ENCODE measurements at places on chromosomes 16 and 17.

DNA sequence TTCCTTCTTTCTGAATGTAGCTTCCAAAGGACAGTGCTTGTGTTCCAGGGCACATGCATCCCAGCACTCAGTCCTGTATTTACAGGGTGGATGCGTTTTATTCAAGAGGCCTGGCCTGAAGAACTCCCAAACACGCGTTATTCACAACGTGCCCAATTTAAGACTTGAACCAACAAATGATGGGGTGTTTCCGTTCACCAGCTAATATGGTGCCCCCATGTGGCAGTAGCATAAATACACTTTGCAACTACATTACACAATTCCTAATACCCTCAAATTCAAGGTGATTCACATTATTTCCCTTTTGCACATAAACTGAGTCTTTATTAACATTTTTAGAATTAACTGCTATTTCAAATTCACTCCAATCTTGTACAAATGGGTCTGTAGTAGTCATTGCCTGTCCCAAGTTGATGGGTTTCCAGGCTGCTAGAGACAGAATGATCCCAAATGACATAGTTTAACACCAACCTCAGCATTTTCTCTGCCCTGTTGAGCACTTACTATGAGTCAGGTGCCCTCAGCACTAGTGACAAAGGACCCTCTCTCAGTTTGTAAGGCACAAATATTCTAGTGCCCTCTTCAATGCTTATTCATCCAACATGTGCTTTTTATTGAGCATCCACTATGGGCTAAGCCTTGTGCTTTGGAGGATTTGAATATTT lies 26.9 kb downstream of the HSD17B2 start:
- no peak for DNase-seq

GRCh38 chr17:7211491-7212273 lies 8.0 kb downstream of the DLG4 start:
- DNase-seq, result no peak

DNA sequence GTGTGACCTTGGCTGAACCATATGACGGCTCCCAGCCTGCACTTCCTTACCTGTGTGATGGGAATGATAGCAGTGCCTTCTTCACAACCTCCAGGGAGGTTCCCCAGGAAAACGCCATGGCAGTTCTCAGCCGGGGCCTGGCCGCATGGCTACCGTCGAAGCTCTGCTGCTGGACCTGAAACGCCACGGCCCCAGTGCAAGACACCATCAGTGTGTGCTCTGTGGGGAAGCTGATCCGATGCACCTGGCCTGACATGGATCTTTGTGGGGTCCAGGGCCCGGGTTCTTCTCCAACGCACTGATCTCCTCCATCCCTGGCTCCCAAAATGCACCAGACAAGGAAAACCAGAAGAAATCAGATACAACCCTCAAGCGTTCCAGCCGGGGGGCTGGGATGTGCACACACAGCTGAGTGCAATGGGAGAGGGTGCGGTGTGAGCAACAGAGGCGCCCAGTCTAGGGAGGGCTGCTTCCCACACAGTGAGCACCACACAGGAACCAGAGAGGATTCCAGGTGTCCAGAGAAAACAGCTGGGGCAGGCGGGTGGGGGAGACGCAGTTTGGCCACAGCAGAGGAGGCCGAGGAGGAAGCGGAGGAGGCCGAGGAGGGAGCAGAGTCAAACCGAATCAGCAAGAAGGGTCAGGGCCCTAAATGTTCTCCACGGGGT lies 54.3 kb upstream of the ZNF469 start:
- no peak for DNase-seq

DNA sequence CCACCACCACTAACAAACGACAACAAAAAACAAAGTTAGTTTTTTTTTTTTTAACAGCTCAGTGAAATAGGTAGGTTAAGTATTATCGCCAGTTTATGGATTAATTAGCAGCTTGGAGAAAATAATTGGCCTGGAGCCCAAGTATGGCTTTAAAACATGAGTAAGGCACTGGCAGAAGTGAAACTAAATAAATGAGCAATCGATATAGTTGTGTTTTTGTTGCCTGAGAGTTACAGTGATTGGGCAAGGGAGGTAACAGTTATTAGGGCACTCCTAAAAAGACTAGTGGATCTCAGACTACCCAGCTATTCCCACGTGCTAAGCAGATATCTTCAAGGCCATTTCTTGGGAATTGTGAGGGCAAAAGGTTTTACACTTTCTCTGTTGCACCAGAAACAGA lies 2.4 kb downstream of the MLKL start:
- no peak for DNase-seq

DNA sequence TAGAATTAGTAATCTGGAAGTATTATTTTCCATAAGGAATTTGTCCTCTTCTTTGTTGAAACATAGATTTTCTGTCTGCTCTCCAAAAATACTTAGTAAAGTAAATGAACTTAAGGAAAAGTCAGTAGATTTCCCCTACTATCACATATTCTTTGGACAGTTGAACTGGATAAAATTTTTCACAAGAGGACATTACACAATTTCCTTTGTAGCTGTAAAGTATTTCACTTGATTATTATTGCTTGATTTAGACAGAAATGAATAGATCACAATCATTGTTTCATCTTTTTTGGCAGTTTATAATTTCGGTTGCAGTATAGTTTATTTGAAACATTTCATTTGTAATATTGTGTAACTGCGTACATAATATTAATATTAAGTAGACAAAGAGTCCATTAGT lies 12.5 kb downstream of the CYB5B start:
- DNase-seq, result no peak

DNA sequence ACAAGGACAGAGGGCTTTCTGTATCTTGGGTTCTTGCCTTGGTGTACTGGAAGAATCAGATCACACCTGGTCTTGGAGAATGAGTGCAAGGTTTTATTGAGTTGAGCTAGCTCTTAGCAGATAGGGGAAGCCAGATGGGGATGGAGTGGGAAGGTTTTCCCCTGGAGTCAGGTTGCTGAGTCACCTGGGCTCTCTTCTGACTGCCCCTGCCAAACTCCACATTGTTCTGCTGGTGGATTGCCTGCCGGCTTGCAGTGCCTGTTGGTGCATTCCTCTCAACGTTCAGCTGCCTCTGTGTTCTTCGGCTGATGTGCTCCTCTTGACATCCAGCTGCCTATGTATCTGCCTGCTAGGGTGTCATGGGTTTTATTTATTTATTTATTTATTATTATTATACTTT lies 1431.1 kb downstream of the CDH8 start:
- no peak for DNase-seq

DNA sequence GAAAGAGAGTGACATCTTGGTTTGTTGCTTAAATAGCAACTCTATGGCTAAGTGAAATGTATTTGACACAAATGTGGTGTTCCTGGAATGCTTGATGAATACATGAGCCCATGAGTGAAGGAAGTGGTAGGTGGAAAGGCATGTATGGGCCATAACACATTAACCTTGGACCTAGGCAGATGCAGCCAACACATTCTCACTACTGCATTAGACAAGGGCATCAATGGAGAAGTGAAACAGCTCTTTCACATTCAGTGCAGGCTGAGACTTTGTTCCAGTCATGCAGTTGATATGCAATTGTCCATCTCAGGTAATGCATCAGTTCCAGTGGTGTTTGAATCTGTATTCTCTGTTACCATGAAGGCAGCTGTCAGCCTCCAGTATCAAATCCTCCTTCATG lies 133.6 kb downstream of the HS3ST3B1 start:
- no peak for DNase-seq

- no peak for DNase-seq
Measured at GRCh38 chr16:54974367-54974766, 43.7 kb downstream of the IRX5 start.

DNA sequence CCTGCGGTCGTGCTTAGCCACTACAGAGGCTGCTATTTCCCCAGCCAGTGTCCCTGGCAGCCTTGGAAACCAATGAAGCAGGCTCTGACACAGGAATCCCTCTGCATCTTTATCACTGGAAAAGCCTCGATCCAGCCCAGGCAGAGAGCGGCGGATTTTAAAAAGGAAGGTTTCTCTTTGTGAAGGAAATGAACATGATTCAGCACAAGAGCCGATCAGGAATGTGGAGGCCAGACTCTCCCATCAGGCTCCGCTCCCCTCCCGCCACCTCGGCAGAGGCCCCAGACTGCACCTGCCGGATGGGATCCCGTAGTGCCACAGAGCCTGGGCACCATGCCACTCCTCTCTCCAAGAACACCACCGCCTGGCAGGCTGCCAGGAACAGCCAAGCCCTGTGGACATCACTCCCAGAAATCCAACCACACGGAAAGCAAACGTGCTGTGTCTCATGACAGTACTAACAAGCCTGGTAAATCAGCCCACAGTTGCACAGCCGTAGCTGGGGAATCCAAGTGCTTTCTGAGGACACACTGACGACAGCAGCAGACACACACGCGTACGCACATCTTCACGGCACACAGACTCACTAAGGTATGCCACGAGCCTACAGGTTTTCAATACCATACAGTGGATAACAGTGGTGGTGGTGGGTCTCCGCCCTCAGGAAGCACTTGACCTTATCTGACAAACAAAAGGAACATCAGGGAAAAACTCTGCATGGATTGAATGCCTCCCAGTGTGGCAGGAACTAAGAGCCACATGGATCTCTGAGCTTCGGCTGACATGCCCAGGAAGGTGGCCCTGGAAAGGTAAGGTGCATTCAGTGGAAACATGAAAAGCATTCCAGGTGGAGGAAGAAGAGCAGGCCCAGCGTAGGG lies 5.4 kb downstream of the LRRC75A start:
- DNase-seq, result peak; percentile 80

DNA sequence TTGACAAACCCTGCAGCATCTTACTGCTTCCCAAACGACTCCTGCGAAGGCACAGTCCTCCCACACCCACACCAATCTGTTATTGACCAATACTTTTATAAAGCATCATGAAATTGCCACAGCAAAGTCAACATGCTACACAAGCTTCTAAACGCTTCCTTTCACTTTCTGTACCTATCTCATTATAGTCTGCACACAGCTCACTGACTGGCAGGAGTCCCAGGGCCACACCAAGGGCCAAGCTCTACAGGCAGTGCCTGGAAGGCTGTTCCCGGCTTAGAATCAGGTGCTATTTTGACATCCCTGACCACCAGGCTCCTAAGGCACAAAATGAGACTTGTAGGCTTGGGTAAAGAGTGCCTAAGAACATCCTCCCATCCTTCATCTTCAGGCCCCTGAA lies 39.5 kb downstream of the USP7 start:
- DNase-seq, result no peak

GRCh38 chr17:40422990-40423633 lies 5.4 kb upstream of the TOP2A start:
- DNase-seq, result no peak

DNA sequence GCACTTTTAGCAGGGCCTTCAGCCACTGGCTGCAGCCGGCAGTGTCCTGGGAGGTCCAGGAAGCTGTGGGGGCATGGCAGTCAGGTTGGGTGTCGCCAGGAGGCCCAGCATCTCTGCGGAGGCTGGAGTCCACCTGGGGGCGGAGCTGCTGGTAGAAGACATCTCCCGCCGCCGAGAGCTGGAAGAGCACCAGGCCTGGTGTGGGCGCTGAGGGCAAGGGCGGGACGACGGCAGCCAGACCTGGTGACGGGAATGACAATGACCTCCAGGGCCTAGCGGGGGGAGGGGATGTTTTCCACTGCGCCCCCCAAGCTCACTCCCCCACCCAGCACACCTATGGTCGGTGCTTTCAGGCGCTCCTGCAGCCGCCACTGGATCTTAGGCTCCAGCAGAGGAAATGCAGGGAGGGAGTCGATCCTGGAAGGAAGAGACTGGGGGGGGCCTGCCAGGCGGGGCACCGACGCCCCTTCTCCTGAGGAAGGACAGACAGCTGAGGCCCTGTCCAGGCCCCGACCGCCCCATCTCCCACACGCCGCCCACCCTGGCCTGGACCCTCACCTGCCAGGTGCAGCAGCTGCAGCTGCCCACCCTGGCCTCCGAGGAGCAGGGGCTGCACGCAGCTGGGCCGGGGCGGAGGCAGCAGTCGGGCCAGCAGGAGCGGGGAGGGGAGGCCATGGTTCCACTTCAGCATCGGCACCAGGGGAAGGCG lies 7.1 kb downstream of the TAF1C start:
- DNase-seq, result no peak

DNA sequence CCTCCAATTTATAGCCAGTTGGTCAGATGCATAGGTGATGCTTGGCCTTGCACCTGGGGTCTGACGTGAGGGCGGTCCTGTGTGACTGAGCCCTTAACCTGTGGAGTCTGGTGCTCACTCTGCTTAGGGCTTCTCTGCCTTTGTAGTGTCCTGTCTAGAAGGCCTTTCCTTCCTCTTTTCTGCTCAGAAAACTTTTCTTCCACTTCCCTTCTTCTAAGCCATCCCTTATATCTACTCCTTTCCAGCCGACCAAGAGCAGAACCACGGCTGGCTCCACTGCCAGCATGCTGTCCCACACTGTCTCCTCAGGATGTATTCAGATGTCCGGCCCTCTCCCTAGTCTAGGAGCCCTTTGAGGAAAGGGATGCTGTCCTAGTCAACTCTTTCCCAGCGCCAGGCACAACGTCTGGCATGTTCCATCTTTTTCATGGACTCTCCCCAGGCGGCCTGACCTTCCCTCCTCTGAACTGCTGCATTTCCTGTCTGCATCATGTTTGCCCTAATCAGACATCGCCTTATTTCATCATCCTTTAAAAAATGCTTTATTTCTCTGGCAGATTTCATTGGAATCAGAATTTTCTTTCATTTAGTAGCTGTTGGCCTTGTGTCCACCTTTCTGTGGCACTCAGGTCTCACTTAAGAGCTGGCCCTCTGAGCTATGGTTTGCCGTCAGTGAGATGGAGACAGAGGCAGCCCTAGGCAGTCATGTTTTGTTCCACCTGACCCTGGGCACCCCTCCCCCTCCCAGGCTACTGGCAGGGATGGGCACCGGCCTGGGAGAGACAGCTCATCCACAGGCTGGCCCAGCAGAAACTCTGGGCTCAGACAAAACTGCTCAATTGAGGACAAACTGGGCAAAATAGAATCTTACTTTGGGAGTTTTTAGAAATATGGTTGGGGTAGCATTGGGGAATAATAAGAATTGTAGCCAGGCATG lies 15.5 kb upstream of the BRCA1 start:
- no peak for DNase-seq

DNA sequence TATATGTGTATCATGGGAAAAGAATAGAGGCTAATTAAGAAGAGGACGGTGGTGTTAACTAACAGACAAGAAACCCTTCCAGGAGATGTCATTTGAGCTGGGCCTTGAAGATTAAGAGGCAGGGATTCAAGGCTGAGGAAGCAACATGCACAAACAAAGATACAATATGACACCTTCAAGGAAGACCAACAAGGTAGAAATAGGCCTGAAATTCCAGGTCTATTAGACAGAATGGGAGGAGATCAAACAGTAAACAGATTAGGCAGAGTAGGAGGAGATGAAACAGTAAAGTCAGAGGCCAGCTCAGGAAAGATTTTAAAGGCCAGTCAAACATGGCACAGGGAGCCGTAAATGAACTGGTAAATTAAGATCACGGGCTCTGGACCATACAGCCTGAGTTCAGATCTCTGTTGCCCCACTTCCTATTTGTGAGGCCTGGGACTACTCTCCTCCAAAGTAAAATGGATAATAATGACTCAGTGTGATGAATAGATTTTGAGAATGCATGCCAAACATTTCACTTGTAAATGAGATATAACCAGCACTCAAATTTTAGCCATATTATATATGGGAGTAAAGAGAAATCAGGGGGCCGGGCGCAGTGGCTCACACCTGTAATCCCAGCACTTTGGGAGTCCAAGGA lies 38.9 kb downstream of the USP31 start:
- no peak for DNase-seq
